SHP77 (cell line): ENCODE measurements at places on chromosomes 11 and 22.

GRCh38 chr22:36386900-36387708 is 663 bp downstream of the MYH9 start:
- DNase-seq: no peak

- DNase-seq: no peak
These were observed 80.6 kb upstream of the TIMP3 start for GRCh38 chr22:32720924-32721323.

GRCh38 chr22:31212783-31213629 is 908 bp downstream of the LIMK2 start:
- DNase-seq: no peak

DNA sequence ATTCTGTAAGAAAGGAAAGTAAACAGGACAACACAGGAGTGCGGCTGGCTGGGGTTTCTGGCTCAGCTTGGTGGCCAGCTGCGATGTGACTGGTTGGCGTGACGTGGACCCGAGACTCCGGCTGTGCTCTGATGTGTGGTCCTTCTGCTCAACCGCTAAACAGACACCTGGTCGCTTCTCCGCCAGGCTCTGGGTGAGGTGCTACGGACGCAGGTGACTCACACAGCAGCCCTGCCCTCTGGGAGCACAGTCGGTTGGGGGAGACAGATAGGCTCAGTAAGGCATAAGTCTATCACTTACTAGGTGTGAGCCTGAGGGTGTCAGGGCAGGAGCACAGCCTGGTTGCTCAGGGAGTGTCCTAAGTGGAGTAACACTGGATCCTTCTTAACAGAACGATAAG is 8.2 kb downstream of the RTL6 start:
- DNase-seq: no peak

GRCh38 chr11:47506373-47506772 is 46.6 kb downstream of the CELF1 start:
- DNase-seq: no peak

- DNase-seq: peak; percentile 28
These were observed 132.8 kb upstream of the PITPNB start for GRCh38 chr22:28051787-28052356.

DNA sequence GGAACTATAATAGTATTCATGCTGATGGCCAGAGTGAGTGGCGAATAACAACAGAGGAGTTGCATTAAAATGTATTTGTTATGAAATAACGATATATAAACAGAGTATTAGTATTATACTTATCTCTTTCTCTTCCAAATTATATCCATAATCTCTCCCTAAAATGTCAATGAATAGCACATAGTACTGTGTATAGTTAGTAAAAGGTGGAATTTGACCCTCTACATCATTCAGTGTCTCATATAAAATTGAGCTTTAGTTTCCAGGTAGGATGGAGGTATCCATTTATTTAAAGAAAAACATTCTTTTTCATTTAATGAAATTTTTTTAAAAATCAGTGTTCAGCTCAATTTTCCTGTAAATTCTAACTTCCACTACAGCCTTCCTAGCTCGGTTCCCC is 34.4 kb upstream of the TECTA start:
- no peak for DNase-seq

DNA sequence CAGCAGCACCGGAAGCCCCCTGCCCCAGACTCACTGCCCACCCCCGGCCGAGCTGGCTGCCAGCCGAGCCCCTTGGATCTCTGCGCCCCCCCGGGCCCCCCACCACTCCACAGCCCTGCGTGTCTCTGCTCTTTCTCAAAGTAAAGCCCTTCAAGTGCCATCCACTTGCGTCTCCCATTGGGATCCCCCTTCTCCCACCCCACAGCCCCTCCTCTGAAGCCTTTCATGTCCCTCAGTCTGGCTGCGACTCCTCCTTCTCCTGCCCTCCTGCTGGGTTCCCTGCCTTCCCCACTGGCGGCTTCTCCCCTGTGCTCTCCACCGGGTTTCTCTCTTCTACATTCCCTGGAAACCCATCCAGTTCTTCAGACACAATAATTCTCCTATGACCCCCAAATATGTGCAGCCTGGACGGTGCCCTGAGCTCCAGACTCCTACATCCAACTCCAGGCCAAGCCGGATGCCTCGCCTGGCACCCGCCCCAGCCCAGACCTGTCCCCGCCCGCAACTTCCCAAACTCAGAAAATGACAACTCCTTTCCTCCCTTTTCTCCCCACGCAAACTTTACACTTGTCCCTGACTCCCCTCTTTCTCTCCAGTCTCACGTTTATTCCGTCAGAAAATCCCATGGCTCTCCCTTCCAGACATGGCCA is 108.9 kb downstream of the WNT7B start:
- DNase-seq: no peak

GRCh38 chr11:47374720-47375019 is 3.7 kb downstream of the SPI1 start:
- DNase-seq: no peak

DNA sequence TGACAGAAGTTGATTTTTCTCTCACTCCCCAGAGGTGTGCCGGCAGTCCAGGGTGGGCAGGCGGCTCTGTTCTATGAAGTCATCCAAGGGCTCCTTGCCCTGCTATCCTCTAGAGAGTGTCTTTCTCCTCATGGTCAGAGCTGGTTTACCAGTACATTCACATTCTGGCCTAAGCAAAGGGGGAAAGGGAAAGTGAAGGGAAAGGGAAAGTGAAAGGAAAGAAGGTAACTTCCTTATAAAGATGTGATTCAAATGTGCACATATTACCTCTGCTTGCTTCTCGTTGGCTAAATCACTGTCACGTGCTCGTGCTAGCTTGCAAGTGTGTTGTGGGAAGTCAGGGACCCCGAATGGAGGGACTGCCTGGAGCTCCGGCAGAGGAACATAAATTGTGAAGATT is 2.9 kb upstream of the HTATIP2 start:
- no peak for DNase-seq

DNA sequence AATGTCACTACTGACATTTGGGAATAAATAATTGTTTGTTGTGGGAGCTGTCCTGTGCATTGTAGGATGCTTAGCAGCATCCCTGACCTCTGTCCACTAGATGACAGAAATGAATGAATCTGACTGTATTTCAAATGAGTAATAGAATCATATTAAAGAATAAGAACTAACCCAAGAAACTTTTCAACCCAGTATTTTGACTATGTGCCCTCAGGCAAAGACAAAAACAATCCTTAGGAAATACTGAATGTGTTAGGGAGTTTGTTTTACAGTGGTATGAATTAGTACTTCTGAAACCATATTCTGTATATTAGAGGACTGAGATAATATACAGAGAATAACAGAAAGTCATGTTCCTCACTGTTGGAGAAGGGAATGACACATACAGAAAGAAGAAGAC is 320.9 kb upstream of the PITPNB start:
- DNase-seq: no peak

DNA sequence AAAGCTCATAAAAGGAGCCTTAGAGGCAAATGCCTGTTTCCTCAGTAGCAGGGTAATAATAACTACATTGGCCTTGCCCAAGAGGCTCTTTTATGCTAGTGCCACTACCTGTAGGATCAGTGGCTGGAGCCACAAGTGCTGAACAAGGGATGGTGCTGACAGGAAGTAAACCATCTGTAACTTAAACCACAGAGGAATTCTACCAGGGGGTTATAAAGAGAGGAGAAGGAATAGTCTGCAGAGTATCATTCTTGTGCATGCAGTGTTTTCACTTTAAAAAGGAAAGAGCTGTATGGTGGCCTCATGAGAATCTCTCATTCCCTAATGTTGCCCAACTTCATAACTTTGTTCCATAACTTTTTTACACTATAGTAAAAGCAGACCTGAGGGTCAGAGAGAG is 168.1 kb downstream of the DBX1 start:
- no peak for DNase-seq

DNA sequence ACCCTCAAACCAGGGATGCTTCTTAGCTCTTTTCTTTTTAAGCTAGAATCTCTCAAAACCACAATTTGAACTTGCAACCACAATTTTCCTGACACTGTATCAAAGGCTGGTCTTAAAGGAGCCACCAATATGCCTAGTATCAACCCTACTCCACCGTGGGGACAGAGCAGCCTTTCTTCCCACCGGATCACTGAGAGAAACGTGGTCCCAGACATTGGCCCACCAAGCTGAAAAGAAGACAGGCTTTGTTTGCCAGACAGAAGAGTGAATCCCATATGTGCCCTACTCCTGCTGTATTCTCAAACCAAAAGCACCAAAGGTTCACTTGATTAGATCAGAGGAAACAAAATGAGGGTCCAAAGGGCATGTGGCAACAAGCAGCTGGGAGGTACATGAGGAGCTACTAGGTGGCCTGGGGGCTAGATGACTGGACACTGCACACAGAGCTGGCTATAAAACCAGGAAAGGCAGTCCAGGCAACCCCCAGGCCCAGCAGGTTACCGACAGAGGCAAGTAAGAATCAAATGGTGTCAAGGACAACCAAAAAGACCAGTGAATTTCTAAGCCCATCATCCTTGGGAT is 3.6 kb upstream of the VWCE start:
- no peak for DNase-seq

GRCh38 chr11:18768472-18768901 is 23.1 kb downstream of the PTPN5 start:
- DNase-seq: no peak

GRCh38 chr22:23047742-23048141 is 22.6 kb upstream of the GNAZ start:
- no peak for DNase-seq

GRCh38 chr11:59759900-59760299 is 4.7 kb downstream of the STX3 start:
- no peak for DNase-seq

- no peak for DNase-seq
These were observed 23.9 kb upstream of the TCF20 start for GRCh38 chr22:42294034-42294985.

DNA sequence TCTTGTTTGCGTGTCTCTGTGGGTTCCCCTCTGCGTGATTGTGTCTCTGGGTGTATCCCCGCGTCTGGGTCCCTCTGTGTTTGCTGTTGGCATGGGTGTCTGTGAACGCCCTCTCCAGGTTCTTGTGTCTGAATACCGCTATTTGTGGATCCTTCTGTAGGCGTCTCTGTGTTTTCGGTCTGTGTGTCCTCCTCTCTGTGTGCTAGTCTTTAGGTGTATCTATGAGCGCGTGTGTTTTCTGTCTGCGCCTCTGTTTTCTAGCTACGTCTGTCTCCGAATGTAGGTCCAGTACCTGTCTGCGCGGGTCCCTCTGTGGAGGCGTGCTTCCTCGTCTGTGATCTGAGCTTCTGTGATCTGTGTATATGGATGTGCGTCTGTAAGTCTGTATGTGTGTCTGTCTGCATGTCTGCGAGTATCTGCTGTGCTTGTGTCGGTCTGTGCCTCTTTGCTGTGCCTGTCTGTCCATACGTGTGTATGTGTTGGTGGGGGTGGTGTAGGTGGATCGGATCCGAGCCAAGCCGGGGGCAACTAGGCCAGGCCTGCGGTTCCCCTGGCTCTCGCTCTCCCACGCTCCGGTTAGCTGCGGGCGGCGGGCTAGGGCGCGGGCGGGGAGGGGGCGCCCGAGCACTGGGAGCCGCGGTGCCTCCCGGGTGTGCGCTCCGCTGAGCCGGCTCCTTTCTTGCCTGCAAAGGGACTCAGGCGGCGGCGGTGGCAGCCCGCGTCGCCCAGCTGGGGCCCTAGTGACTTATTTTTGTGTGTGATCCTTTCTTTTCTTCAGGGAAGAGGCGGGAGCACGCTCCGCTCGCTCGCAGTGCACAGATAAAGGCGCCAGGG is 105.3 kb upstream of the E2F8 start:
- DNase-seq: no peak

- no peak for DNase-seq
These were observed 672.2 kb downstream of the LRRC4C start for GRCh38 chr11:40787224-40787623.

DNA sequence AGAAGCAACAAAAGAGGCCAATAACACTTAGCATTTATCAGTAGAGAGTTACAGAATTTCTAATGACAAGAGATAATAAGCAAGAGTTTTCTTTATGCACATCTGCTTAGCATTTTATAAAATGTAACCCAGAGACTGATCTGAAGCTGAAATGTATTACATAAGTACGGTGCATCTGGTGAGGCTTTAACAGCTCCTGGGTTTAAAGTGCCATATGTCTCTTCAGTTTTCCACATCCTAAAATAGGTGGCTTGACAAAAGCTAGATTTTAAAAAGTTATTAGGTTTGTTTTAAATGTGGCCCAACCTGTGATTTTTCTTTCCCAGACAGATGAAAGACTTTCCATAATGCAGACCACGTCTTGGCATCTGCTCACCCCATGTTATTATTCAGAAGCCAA is 620.7 kb upstream of the ARHGAP42 start:
- DNase-seq: no peak

- no peak for DNase-seq
These were observed 113.2 kb upstream of the RAG2 start for GRCh38 chr11:36711104-36711825.
